ENCODE measurements at places on chromosomes 5 and 9.

- no peak for DNase-seq
Measured at GRCh38 chr9:69153707-69154521, 20.2 kb upstream of the TJP2 start.

- DNase-seq = no peak
Measured at GRCh38 chr5:127909066-127909465, 174.5 kb upstream of the SLC12A2 start.

DNA sequence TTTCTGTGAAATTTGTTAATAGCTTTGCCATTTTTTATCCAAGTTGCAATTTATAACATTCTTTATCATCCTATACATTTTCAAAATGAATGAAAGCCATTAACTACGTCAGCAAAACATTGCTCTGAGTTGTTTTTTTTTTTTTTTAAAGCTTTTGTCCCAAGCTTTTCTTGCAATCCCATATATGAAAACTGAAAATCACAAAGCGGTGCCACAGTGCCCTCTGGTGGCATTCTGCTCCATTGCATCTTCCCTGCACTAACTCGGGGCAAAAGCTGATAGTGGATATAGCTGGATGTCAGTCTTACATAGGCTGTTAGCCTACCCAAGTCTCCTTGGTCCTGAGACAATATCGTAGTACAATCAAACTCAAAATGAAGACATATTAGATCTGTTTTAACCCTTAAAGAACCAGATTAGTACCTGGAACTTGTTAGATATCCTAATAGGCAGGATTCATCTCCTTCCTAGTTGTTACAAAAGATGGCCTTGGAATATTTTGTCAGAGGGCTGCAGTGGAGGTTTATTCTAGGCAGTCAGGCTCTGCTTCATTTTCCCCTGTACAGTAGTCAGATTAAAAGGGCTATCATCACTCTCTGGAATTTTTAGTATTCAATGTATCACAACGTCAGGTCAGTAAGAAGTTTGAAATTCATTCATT lies 669.9 kb downstream of the PTPRD start:
- peak; percentile 67 for DNase-seq

- no peak for DNase-seq
Measured at GRCh38 chr5:7410936-7411511, 15.1 kb downstream of the ADCY2 start.

DNA sequence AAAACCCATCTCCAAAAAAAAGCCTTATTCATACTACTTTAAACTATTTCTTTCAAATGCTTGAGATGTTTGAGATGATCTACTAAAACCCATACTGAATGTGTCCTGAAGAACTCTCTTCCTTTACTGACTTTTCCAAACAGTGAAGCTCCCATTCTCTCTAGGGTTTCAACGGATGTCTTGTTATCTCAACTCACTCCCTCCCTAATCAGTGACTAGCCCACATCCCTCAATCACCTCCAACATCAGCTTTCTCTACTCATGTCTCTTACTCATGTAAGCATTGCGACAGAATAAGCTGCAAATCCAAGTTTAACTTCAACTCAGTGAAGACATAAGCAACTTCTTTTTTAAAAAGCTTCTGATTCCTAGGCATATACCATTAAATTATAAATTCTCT lies 42.1 kb downstream of the WDR41 start:
- DNase-seq = no peak
